T-helper 1 cell (primary cell): ENCODE measurements at places on chromosomes 5 and 9.

GRCh38 chr9:112846528-112847488 lies 43.9 kb downstream of the SLC46A2 start:
- no peak for DNase-seq

GRCh38 chr5:154260224-154260927 lies 69.8 kb downstream of the GALNT10 start:
- DNase-seq: no peak

- DNase-seq: no peak
Observed at GRCh38 chr5:88954511-88954910, 71.5 kb upstream of the MEF2C start.

GRCh38 chr5:167255926-167256325 lies 1035.5 kb upstream of the WWC1 start:
- DNase-seq: no peak

DNA sequence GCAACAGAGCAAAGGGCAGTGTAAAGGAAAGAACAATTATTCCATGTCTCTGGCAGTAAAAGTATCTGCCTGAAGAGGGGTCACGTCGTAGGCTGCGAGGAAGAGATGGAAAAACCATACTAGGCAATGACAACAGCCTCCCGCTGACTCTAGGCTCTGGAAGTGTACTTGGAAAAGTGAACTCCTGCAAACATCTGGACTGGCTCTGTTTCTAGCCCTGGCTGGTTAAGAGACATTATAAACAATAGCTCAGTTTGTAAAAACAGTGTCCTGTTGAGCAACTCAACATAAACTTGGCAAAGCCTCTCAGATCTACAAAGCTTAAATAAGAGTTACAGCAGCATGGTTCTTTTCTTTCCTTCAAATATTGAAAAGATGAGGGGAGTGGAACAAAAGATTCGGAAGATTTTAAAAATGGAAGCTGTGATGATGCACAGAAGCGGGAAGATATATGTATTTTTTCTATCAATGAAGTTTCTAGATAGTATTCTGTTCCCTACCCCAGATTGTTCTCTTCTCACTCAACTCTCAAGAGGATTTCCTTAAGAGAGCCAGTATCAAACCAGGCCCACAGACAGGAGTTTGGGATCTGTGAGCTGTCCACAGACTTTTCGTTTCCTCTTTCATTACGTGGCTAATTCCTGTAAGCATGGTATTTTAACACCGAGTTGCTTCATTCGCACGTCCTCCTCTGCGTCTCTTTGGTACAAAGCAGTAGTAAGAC lies 79.4 kb downstream of the SPTLC1 start:
- DNase-seq: no peak

DNA sequence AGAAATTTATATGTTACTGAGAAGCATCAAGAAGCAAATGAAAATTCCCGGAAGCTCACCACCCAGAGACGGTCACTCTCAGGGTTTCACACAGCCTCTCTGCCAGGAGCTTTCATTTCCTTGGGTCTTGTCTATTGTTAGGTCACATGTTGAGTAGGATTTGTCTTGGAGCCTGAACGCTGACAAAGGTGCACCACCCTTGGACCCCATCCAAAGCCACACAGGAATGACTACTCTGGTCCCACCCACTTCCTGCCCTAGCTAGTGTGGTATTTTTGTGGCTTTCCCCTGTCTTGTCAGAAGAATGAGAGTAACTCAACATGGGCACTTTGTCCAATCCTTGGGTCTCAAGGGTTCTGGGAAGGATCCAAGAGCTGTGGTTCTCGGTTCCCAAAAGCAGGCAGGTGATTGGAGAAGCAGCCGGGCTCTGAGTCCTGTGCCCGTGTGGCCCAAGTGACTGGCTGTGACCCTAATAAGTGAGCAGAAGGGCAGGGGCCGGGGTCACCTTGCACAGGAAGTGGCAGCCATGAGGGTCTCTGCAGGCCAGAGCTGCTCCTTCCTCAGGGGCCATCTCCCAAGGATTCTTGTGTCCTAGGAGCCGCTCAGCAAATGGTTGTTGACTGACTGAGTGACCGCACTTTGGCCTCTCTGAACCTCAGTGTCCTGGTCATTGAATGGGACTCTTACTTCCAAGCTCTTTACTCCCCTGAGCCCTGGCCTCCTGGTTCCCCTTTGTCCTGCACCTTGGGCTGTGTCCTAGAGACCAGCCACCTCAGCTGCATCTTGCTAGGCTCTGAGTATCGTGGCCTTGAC lies 6.9 kb downstream of the FGD3 start:
- DNase-seq: peak; percentile 59

- no peak for DNase-seq
Observed at GRCh38 chr5:149645236-149645635, 63.9 kb downstream of the ARHGEF37 start.

DNA sequence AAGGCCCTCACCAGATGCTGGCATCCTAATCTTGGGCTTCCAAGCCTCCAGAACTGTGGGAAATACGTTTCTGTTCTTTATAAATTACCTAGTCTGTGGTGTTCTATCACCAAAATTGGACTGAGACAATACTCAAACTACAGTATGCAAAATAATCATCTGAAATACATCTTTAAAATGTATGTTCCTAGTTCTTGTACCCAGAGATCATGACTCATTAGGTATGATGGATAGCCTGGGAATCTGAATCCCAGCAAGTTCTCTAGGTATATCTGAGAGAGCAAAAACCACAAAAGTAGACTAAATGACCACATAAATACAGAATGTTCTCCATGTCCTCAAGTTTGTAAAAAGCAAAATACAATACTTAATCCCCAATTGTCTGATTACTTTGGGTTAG lies 166.3 kb downstream of the YIPF5 start:
- DNase-seq: no peak

GRCh38 chr9:89174291-89174690 lies 4.3 kb downstream of the SHC3 start:
- DNase-seq: no peak

- DNase-seq: no peak
Observed at GRCh38 chr9:109369285-109369684, 48.4 kb upstream of the EPB41L4B start.

DNA sequence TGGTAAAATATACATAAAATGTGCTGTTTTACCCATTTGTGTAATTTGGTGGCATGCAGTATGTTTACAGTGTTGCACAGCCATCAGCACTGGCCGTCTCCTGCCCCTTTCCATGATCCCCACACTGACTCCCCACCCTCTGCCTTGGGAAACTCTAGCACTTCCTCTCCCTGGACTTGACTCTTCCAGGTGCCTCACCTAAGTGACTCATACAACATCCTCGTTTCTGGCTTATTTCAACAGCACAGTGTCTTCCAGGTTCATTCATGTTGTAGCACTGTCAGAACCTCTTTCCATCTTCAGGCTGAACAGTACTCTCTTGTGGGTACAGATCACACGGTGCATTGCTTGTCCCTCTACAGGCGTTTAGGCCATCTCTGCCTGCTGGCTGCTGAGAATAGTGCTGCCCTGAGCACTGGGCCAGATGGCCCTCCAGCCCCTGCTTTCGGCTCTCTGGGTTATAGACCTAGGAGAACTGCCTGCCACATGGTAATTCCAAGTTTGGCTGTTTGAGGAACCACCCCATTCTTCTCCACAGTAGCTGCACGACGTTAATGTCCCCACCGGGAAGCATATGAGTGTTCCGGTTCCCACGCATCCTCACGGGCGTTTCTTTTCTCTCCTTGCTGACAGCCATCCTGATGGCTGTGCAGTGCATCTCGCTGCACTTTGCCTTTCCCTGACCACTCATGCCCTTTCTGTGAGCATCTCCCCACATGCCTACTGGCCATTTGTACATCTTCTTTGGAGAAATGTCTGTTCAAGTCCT lies 211.8 kb downstream of the FANCC start:
- DNase-seq: no peak

DNA sequence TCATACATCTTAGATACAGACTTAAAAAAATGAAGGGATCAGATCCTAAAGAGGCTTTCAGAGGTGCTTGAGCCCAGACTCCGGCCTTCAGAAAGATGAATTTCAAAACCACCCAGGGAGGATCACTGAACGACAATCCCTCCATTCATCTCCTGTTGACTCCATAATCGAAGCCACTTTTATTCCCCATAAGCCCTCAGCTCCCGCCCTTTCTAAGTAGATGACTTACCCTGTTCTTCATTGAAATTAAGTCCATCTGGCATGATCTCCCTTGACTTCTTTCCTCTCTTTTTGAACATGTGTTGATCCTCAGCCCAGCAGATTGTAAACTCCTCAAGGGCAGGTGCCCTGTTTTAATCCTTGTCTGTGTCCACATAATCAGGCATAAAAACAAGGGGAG lies 50.8 kb upstream of the ASTN2 start:
- no peak for DNase-seq

DNA sequence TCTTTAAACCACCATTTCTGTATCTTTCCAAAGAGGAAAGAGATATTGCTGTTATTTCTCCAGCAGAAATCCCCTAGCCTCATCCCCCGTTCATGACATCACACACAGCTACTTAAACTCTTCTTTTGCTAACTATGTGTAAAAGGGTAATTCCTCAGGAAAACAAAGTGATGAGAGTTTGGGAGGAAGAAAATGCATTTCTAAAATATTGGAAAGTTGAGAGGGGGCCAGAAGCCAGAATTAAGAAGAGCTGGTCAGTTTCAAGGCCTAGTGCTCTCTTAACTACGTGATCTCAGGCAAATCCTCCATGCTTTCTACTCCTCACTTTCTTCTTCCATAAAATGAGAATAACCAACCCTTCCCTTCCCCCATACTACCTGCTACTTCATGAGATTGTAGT lies 109.4 kb downstream of the LIFR start:
- no peak for DNase-seq

DNA sequence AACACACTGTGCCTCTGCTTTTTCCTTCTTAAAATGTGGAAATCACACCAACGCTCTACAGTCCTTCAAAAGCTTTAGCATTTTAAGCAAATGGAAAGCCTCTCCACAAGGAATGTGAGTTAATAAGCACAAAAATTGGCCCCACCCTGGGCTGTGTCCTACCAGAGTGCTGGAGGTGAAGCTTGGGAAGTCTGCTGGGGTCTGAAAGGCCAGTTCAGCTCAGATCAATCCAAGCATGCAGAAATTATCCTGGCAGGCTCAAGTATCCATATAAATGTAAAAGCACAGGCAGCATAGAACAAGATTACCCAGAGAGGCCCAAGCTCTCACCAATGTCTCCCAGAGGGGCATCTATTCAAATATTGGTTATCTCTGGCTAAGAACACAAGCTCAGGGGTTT lies 98.5 kb downstream of the ESM1 start:
- DNase-seq: no peak

- no peak for DNase-seq
Observed at GRCh38 chr5:178474562-178475184, 115.5 kb downstream of the COL23A1 start.

DNA sequence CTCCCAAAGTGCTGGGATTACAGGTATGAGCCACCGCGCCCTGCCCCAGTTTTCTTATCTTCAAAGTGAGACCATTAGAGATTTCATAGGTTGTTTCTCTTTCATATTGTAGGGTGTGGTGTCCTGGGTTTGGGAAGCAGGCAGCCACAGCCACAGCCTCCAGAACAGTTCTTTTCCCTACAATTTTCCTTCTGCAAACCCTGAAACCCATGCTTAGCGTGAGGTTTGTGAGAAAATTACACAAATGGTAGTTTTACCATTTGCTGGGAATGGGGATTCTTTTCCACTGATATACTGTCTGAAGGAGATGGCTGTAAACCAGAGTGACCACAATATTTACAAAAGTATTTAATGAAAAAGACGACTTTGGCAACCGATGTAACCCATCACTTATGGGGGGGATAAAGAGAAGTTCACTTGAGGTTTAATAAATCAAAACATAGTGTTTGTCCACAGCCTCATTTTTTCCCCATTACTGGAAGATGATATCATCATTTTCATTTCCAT lies 26.7 kb upstream of the ECM2 start:
- no peak for DNase-seq

- peak; percentile 5 for DNase-seq
Observed at GRCh38 chr9:35972093-35972492, 14.1 kb upstream of the OR2S2 start.

- DNase-seq: no peak
Observed at GRCh38 chr9:2109069-2109650, 94.0 kb downstream of the SMARCA2 start.

GRCh38 chr5:154078272-154078671 lies 39.5 kb downstream of the MFAP3 start:
- no peak for DNase-seq

DNA sequence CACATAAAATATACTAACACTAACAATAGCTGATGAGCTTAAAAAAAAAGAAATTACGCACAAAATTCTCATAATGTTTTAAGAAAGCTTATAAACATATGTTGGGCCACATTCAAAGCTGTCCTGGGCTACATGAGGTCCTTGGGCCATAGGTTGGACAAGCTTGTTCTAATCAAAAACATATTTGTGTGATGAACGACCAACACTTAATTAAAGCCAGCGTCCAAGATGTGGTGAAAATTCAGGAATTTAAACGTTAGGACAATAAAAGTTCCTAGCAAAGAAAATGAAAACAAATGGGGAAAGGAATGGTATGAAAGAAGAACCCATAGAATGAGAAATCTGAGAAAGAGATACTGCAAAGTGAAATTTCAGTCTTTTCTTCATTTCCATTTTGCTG lies 429.6 kb upstream of the DMAC1 start:
- no peak for DNase-seq

- no peak for DNase-seq
Observed at GRCh38 chr5:109553846-109554245, 135.9 kb upstream of the MAN2A1 start.

DNA sequence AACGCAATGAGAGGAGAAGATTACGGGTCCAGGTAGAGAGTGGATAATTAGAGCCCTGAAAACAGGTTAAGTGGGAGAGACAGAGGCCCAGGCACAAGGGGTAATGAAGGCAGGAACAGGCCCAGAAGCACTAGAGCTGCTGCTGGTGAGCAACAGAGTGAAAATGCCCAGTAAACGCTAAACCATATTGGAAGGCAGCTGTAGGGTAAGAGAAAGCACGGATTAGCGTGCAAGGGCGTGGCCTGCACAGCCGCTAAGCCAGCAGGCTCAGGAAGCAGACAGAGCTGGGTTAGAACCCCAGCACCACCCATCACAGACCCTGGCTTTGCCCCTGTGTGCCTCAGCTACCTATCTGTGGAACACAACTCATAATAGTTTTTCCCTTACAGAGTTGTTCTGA lies 93.2 kb downstream of the PAX5 start:
- no peak for DNase-seq
